ENCODE measurements at places on chromosomes 4 and X.

- no peak for DNase-seq
Observed at GRCh38 chr4:94356444-94356843, 13.8 kb upstream of the HPGDS start.

GRCh38 chr4:173466101-173466500, 63.9 kb downstream of the HAND2 start:
- no peak for DNase-seq

DNA sequence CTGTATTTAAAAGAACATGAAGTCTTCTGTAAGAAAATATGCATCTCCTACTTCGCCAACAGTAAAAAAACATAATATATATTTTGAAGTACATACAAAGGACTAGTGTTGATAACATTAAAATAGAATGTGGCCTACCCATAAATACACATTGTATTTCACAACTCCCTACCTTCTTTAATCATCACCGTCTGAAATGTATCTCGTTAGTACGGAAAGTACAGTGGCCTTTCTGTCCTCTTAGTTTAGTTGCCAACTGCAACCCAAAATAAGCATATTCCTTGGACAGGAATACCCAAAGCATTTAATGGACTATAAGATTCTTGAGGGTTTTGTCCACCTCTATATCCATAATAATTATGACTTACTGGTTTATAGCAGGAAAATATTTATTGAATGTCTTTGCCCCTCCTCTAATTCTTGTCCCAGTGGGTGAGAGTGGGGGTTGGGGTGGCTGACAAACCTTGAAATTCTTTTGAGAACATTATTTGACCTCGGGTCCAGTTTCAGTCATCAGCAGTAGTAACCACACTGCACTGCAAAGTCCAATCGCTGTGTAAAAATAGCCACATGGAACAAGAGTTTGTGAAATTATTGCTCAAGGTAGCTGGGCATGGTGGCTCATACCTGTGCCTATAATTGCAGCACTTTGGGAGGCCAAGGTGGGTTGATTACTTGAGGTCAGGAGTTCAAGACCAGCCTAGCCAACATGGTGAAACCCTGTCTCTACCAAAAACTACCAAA, 474.5 kb downstream of the KLHL13 start:
- no peak for DNase-seq

- DNase-seq = no peak
Observed at GRCh38 chr4:127335073-127335620, 297.6 kb upstream of the INTU start.

DNA sequence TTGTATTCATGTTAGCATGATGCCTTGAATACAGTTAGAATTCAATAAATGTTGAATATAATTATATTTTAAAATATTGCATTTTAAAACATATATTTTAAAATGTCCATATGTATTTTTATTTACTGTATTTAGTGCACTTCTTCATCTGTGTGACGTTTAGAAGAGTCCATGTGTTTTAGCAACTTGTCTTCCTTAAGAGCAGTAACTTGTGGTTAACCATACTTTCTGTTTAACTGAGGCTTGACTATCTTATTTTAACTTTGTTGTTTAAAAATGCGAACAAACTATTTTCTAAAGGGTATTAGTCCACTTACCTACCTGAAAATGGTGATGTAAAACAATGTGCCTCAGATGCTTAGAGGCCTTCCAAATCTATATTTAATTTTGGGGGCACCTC, 858 bp downstream of the DMP1 start:
- DNase-seq = no peak
